C1 segment of cervical spinal cord (tissue), 14 donors: ENCODE measurements at places on chromosomes 7 and 10.

DNA sequence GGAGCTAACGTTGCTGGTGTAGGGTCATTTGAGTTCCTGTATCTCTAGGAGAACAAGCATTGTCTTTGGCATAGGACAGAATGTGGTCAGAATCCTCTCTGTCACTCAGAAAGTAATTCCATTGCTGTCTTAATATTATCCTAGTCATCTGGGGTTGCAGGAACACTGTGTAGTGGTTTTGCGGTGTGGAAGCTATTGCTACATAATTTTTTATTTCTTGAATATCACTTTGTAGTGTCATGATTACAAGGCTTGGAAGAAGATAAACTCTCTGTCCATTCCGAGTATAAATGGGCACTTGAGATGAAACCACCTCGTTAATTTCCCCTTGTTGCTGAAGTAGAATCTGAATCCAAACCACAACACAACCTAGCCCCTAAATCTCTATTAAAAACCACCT is 919.2 kb downstream of the LRMDA start:
- no peak for DNase-seq

DNA sequence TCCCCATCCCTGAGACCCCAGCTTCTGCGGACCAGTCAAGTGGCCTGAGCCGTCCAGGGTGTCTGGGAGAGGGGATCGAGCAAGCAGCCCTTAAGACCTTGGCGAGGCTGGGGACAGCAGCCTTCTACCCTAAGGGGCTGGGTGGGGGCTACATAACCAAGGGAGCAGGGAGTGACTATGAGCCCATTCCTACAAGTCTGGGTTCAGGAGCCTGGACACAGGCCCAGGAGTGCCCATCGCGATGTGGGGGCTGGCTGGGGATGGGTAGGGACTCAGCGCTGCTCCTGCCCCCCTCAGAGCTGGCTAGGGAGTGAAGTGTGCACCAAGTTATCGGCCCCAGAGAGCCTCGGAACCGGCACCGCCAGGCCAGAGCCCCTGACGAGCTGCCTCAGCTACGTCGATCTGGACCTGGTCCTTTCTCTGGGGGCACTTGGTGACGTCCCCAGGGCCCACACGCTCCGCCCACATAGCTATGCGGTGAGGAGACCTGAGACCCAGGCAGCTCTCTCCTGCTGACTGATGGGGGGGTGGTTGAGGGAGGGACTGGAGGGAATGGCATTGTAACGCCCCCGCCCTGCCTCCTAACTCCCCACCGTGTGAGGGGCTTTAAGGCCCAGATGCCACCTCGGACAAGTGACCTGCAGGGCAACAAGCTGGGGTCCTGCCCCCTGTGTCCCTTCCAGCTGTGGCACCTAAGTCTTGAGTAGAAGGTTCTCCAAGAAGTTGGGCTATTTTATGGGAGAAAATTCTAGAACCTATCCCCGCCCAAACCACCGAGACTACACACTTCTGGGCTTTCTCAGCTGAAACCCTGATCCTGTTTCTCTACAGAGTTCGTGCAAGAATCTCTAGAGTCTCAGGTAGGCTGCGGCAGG is 2.5 kb downstream of the SAP25 start:
- DNase-seq: no peak

GRCh38 chr10:7003831-7004395 is 406.9 kb downstream of the SFMBT2 start:
- no peak for DNase-seq

DNA sequence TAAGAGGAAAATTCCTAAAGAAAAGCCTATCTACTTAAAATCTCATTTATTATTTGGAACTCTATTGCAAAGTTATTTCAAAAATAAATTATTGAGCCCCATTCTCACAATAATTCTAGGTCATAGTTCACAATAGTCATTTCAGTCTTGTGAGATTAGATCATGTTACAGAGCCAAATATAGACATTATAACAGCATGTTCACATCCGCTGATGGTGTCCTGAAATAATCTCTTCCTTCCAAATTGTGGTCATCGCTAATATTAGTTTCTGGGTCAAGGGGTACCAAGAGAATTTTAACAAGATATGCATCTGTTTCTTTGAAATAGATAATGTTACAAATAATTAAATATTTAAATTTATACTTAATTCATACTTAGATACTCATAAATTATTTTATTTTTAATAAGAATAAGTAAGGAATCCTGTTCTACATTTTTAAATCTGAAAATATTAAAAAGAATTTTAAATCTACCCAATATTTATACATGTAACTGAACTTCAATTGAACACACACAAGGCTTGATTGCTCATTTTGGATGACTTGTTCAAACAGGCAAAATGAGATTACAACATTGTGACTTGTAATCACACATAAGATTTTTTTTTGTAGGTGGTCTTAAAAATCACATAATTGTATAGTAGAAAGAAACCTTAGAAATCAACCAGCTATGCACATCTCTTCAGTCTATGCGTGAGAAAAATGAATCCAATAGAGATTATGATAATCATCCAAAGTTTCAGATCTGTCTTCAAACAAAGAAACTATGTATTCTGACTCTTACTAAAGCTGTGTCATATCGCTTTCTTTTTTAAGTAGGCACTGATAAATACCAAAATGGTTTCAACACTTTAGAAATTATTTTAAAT is 13.1 kb downstream of the GNAT3 start:
- no peak for DNase-seq

- DNase-seq: no peak
Observed at GRCh38 chr7:85023066-85023712, 163.7 kb downstream of the SEMA3D start.

DNA sequence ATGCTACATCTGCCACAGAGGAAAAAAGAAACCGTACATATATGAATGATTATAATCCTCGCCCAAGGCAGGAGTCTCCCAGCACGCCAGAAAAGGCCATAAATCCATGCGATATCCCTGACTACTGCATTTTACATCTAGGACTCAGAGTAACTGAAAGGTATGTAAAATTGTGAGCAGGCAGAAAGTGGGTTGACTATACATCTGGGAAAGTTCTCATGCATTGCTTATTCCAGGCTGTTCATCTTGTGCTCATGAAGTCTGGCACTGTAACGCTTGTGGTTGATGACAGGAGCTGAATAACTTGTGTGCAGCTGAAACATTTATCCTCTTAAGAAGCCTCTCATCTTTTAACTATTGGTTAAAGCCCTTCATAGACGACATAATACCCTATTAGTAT is 193.4 kb upstream of the STEAP4 start:
- DNase-seq: no peak

DNA sequence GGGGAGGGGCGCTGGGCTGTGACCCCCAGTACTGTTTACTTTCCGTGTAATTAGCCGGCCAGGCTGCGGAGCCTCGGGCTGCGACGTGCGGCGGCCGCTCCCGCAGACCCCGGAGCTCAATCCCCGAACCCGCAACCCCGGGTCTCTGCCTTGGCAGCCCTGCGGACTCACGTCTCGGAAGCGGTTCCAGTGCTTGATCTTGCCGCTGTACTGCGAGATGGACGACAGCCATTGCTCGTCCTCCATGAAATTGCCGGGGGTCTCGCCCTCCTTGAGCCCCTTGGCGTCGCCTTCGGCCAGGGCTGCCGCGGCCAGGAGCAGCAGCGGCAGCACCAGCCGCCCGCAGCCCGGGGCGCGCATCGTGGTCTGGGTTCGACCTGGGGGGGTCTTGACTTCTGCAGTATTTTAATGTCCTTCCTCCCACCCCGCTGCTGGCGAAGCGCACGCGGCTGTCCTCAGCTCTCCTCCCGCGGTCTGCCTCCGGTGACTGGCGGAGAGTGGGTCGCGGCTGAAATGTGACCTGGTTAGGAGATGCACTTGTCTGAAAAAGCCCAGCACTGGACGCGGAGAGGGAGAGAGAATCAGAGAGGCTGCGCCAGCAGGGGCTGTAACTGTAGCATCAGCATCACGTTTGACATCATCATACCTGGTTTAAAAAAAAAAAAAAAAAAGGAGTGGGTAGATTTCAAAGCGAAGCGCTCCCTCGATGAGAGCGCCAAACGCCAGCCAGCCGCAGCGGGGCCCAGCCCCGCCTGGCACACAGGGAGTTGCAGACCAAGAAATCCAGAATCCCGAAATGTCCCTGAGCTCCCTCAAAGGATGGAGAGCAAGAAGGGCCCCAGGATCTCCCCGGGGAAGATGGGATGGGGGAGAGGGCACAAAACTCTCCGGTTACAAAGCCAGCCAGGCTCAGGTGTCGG is at the start of gene SPOCK2:
Gene SPOCK2 (minus strand): TSS at position 583 of the 920 bp plus-strand sequence. CDS start 223 bp downstream, at position 360.
- no peak for DNase-seq

DNA sequence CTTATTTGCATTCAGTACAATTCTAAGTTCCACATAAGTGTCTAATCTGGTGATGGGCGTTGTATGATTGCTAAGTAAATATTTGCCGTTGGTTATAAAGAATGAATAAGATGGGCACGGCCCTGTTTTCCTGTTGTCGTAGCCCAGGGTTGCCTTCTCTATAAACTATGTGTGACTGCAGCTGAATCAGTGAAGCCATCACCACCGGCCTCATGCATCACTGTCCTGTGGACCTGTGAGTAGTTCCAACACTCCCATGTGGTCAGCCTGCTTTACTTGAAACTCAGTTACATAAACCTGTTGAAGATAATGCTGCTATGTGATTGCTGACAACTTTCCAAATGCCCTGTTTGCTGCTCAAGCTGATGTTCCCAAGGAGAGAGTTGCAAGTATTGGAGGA is 21.6 kb upstream of the KLF6 start:
- DNase-seq: no peak

DNA sequence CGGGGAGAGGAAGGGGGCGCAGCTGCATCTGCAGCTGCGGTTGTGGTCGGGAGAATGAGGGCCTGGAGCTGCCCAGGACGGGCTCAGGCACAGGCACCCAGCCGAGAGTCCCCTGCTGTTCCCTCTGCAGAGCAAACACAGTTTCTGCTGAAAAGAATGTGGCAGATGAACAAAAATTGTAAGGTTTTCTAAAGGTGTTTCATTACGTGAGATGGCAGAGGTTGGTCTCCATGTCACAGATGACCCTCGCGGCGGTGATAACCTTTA is 456.2 kb downstream of the DNAJB6 start:
- no peak for DNase-seq

GRCh38 chr10:35870665-35871310 is 228.7 kb upstream of the FZD8 start:
- no peak for DNase-seq

DNA sequence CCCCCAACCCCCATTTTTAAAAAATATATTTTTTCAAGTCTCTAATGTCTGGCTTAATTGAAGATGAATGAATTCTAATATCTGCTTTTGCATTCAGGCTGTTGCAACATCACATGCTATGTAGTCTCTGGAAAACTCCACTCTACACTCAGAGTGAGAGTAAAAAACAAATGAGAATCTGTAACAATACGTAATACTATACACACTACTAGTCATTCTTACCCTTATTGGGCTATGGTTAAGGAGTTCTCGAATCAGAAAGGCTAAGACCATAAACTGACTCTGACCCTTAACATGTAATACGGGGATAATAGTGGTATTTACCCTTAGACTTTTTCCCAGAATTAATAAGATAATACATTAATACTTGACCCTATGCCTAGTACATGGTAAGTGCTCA is 42.9 kb upstream of the TMEM168 start:
- DNase-seq: no peak

- no peak for DNase-seq
Observed at GRCh38 chr7:132618956-132619305, 42.7 kb upstream of the PLXNA4 start.

- DNase-seq: no peak
Observed at GRCh38 chr7:28383975-28384374, 28.3 kb upstream of the CREB5 start.

GRCh38 chr7:79713276-79713675 is 259.8 kb upstream of the MAGI2 start:
- no peak for DNase-seq

DNA sequence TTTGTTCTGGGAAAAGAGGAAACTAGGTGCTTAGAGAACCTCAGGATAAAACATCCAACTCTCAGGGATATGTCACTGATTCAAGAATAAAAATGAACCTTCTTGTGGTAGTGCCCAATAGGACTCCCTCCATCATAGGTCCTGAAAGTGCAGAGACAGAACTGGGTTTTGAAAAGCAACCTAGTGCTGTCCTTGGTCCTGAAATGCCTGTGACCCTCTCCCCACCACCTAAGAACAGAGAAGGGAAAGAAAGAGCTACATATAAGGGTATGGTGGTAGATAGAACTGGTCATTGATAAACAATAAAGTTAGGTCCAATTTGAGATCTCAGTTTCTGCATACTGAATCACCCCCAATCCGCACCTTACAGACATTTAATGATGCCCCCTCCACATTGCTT is 953.3 kb downstream of the XPNPEP1 start:
- DNase-seq: no peak

DNA sequence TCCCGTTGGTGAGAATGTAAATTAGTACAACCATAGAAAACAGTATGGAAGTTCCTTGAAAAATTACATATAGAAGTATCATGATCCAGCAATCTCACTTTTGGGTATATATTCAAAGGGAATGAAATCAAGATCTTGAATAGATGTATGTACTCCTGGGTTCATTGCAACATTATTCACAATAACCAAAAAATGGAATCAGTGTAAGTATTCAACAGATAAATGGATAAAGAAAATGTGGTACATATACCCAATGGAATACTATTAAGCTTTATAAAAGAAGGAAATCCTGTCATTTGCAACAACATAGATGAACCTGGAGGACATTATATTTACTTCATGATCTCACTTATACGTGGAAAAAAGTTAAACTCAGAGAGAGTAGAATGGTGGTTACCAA is 86.8 kb downstream of the TRIM24 start:
- no peak for DNase-seq

- no peak for DNase-seq
Observed at GRCh38 chr10:128855618-128856428, 611.2 kb upstream of the MGMT start.

- no peak for DNase-seq
Observed at GRCh38 chr10:19449860-19450259, 366.4 kb upstream of the PLXDC2 start.

DNA sequence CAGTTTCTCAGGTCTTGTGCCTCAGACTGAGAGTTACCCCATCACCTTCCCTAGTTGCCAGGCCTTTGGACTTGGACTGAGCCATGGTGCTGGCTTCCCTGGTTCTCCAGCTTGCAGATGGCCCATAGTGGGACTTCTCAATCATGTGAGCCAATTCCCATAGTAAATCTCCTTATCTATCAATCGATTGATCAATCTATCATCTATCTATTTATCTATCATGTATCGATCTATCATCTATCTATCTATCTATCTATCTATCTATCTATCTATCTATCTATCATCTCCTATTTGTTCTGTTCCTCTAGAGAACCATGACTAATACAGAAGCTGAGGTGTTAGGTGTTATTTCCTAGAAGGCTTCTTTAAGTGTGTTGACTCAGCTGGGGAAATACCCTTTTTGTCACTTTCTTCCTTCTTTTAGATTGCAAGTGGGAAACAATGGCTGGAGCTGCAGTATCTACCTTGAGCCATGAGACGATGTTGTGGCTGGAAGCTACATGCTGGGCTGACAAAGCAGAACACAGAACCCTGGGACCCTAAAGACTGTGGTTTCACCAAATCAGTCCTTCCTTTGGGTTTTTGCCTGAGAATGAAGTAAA is 234.7 kb upstream of the GLI3 start:
- no peak for DNase-seq

DNA sequence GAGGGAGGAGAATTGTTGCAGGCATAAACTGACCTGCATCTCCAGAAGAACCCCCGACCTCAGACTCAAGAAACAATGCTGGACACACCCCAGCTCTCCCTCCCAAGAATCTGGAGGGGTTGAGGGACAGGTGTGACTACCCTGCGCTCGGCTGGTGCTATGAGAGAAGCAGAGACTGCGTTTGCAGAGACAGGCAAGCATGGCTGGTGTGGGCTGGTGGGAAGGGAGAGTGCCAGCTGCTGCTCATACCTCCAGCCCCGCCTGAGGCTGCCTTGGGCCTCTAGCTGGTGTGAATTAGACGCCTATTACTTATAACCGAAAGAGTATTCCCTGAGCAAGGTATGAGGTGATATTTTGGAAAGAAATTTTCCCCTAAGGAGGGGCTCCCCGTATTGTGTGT is 48.3 kb upstream of the DDC start:
- DNase-seq: no peak
